Neural crest cell (in vitro differentiated cells): ENCODE measurements at places on chromosomes 1 and 21.

DNA sequence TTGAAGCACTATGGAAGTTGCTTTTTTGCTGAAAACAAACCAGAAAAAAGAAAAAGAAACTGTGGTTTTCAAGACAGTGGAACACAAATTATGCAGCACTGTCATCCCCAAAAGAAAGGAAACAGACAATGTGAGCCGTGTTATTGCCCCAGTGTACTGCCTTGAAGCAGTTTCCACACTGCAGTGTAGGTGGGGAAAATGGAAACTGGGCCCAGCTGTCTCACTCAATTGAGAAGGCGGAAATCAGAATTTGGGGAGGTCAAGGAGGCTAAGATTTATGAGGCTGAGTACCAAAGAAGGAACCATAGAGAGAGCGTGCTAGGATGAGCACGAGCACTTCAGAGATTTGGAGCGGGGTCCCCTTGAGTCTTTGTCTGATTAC is 55.5 kb downstream of the MPZL1 start:
- DNase-seq, result no peak

DNA sequence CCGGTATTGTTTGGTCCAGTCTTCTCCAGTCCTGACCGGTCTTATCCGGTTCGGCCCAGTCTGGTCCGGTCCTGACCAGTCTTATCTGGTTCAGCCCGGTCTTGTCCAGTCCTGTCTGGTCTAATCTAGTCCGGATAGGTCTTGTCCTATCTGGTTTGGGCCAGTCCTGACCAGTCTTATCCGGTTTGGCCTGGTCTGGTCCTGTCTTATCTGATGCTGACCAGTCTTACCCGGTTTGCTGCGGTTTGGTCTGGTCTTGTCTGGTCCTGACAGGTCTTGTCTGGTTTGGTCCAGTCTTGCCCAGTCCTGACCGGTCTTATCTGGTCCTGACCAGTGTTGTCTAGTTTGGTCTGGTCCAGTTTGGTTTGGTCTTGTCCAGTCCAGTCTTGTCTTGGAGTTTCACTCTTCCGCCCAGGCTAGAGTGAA is 30.1 kb downstream of the DHX9 start:
- no peak for DNase-seq

GRCh38 chr1:207821464-207822045 is 69.7 kb downstream of the CD46 start:
- DNase-seq, result no peak

DNA sequence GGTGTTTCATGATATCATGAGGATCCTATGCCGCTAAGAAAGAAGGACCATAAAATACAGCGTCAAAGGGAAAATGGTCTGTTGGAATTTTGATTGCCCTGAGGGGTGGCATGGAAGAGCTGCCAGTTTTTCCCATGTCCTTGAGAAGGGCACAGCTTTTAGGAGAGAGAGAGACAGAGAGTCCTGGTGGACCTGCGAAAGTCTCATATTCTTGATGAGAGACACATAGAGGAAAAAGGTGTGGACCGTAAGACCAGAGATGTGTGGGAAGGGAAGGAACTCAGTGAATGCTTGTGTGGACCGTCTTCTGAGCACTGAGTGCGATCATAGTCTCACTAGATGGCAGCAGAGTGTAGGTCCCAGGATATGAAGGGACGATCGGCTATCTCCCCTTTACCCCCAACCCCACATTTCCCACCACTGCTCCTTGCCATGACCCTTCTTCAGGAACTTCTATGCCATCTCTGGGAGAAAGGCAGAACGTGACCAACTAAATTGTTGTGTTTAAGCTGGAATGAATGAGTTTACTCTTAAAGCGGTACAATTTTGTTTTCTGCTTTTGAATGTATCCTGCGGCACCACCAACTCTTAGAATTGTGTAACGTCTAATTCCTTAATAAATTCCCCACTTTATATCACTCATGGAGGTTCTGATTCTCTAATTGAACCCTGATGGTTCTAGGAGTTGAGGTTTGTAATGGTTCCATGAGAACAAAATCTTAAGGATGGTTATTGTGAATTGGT is 117.7 kb downstream of the CTH start:
- peak; percentile 35 for DNase-seq

DNA sequence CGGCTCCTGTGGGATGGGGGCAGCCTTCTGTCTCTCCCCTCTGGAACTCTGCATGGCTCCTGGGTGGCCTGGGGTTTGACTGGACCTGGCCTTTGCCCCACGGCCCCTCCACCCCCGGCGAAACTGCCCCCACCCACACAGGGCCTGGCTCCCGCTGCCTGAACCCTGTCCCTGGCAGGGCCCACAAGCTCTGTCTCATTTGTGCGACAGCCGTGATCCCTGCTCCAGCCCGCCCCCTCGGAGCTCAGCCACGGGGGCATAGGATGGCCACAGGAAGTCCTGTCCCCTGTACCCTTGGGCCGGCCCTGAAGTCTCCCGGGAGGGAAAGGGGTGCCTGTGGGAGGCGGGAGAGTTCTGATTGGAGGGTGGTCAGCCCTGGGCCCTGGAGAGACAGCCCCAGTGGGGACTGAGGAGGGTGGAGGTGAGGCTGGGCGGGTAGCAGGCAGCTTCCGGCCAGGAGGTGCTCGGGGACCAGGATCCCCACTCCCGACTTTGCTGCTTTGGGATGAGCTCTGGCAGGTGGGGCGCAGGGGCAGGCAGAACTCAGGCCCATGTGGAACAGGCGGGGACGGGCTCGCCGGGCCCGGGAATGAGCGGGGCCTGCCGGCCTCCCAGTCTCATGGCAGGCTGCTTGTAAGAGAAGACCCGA is 45.1 kb downstream of the SLX9 start:
- no peak for DNase-seq

DNA sequence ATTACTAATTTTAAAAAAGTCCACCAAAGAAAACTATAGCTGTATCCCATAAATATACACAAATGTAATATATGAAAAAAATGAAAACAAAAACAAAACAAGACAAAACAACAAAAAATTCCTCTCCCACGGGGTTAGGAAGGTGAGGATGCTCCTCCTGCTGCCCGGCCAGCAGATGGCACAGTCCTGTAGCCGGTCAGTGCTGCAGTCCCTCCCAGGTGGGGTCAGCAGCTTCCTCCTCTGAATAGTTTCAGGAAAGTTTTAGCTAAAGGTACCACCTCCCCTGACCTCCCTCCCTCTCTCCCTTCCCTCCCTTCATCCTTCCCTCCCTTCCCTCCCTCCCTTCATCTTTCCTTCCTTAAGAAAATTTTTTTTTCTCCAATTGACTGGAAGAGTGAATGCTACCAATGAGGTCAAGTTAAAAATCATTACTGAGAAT is 67.8 kb upstream of the BCL10 start:
- DNase-seq, result no peak

- DNase-seq, result no peak
Measured at GRCh38 chr1:203050826-203051225, 24.5 kb downstream of the PPFIA4 start.

GRCh38 chr21:39084979-39085729 is 98.1 kb downstream of the PSMG1 start:
- no peak for DNase-seq

DNA sequence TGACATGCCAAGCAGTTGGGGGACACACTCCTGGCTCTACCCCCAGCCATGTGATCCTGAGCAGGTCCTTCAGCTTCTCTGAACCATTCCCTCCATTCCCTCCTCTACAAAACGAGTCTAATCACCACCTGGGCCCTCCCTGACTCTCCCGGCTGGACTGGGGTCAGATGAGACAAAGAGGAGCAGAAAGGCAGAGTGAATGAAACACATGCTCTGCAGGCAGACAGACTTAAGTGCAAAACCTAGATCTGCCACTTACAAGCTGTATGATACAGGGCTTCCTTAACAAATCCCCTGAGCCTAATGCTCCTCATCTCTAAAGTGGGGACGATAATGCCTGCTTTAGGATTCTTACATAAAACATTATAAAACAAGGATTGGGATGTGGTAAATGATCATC is 17.3 kb downstream of the RIMS3 start:
- DNase-seq, result no peak

DNA sequence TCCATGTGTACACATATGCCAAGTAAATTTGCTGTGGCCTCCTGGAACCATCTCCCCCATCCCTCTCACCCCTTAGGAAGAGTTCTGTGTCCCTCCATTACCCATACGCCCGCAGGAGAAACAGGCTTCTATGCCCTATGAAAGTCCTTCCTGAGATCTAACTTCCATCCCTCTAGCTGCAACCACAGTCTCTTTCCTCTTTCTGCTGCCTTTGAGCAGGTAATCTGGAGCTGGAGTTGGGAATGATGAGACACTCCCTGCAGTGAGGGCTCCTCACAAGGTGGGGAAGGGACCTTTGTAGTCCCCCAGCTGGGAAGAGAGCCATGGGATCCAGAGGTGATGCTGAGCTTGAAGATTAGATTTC is 2.0 kb upstream of the KCNQ4 start:
- DNase-seq, result no peak

DNA sequence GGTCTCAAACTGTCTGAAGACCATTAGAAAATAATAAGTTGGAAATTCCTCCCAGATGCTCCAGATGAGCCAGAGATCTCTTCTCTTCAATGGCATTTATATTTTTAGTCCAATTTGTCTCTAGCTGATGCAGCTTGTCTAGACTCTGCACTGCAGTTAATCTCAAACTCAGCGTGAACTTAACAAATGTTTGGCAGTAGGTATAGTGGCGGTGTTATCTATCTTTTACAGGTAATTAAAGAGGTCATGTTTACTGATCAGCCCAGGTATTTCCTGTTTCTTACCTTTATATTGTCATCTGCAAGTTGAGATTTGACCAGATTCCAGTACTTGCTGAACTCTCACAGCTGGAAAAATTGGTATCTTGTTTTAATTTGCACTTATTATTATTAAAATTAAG is 1024.5 kb upstream of the ADGRL2 start:
- DNase-seq, result no peak

DNA sequence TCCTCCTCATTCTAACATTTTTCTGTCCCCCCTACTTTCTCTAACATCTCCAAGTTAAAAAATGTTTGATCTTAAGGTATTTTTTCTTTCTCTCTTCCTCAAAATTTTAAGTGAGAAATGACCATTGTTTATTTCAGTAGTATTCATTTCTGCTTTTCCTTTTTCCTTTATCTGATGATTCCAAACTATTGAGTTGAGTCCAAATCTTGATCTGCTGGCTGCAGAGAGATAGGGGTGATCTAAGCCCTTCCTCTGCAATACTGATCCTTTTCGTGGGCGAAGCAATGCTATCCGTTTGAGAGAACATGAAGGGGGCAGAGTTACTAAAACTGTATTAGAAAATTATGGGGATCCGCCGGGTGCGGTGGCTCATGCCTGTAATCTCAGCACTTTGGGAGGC is 516 bp upstream of the NMNAT2 start:
- no peak for DNase-seq

- DNase-seq, result no peak
Measured at GRCh38 chr1:112546076-112546475, 37.3 kb downstream of the WNT2B start.

DNA sequence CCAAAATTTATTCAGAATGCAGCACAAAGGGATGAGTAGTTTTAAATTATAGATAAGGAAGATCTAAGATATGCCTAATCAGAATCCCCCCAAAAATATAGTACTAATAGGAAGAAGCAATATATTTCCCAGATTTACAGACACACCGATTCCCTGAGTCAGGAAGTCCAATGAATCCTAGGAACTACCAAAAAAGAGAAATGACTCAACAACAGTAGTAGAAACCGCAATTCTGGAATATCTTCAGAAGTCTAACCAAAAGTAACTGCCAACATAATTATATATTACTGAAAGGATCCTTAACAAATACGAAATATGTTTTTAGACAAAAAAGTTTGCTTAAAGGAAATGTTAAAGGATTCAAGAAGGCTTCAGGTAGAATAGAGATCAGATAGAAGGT is 10.3 kb downstream of the AHCTF1 start:
- DNase-seq, result no peak

GRCh38 chr1:3895279-3895950 is 4.7 kb downstream of the C1orf174 start:
- no peak for DNase-seq

DNA sequence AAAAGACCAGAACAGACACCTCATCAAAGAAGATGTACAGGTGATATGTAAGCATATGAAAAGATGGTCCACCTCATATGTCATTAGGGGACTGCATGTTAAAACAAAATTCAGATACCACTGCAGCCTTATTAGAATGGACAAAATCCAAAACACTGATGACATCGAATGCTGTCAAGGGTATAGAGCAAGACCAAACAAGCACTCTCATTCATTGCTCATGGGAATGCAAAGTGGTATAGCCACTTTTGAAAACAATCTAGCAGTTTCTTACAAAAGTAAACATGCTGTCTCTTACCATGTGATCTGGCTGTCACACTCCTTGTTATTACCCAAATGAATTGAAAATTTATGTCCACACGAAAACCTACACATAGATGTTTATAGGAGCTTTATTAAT is 426.6 kb upstream of the ESRRG start:
- no peak for DNase-seq

GRCh38 chr1:3459051-3459908 is 4.8 kb downstream of the ARHGEF16 start:
- no peak for DNase-seq

DNA sequence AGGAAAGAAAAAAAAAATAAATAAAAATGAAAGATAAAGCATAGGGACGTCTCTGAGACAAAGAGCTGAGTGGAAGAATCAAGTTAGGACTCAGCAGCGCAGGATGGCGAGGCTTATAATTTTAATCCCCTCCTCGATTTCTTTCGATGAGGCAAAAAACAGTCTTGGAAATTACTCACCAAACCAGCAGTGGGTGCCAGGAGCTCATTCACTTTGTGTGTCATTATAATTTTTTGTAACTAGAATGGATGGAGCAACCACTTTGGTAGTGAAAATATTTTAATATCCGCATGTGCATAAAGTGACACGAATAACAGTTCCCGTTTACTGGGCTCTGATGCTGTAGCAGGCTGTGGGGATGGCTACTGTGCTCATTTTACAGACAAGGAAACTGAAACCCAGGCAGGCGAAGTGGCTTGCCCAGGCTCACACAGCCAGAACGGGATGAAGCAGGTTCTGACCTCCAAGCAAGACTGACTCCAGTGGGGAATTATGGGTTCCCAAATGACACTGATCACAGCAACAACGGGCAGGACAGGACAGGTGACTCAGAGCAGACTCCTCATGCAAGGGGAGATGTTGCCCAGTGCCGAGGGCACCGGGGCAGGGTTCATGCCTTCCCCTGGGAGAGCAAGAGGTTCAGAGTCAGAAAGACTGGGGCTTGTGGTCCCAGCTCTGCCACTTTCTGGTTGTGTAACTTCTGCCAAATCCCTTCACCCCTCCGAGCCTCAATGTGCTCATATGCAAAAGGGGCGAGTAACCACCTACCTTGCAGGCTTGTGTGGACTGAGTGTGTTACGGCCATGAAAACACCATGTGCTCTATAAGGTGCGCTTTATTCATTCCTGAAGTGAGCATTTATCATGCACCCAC is 63.6 kb downstream of the RUNX3 start:
- DNase-seq, result no peak
